NCI-H2081 treated with DMSO at 0.1 percent for 48 hours (cell line): ENCODE measurements at places on chromosomes 5 and 9.

DNA sequence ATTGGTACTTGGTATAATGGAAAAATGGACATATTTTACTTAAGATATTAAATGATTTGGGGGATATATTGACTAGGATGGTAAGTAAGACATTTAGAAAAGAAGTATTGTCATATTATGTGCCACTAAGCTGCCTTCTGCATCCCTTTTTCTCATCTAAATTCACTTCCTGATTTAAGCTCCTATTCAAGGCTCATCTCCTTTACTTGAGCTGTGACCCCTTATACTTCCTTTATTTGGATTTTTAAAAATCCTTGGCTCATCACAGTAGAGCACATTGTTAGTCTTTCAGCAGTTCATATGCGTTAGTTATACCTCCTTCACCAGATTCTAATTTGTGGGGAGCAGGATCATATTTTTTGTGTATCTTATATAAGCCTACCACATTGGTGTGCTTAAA is 6.6 kb downstream of the COMMD10 start:
- no peak for DNase-seq

DNA sequence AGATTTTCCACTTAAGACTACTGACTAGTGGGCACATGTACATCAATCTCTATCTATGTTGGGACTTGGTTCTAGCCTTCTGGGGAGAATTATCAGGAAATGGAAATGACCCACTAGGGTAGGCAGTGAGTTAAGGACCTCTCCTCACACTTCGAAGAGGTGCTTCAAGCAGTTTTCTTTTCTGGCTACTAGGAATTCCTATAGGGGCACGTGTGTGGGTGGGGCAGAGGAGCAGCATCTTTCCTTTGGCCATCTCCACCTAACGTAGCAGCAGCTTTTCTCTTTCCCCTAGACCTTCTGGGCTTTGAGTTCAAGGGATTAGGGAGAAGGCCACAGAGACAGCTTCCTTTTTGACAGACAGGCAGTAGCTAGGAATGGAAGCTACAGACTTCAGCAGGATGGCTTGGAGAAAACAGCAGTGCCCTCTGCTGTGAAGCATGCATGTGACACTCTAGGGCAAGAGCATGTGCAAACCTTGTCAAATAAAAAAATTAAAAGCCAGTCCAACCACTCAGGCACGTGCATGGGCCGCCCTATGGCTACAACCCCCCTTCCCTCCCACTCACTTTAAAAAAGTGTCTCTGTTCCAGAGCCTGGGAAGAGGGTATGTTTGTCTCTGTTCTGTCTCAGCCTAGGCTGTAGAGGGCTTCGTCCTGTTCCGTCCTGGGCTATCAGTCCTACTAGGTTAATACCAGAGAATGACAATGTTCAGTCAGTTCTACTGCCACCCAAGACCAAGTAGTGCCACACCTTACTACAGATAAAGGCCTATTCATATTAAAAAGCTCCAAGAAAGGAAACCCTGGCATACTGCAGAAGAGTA is 8.7 kb upstream of the GFRA3 start:
- no peak for DNase-seq

DNA sequence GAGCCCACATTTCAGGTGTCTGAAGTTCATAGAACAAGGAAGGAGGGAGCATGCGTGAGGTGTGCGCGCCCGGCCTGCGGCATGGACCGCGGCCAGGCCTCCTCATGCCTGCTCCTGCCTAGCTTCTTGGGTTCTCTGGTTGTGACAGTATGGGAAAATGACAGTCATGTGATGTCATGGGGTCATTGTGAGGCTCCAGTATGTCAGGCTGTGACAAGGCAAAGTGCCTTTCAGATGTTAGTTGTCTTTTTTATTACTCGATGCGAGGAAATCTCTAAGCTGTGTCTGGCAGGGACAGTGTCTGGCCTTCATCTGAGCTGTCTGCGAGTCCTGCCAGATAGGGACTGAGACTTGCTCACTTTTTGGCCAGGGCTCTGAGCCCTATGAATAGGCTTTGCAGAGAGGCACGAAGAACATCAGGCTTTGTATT is 13.3 kb downstream of the UCK1 start:
- no peak for DNase-seq

GRCh38 chr5:150615141-150615699 is 25.2 kb upstream of the SYNPO start:
- no peak for DNase-seq

DNA sequence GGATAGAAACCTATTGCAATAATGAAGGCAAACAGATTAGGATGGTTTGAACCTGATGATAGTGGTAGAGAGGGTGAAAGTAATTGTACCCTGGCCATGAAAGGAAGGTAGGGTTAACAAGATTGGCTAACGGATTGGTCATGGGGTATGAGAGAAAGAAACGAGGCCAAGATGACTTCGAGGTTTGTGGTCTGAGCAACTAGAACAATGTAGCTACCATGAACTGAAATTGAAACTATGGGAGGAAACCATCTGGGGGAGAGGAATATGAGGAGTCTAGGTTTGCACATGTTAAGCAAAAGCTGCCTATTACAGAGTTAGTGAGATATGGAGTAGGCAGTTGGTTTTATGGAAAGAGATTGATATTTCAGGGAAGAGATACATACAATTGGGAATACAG is 406.0 kb downstream of the PRELID2 start:
- DNase-seq = no peak

GRCh38 chr5:88770276-88771257 is 112.4 kb downstream of the MEF2C start:
- DNase-seq = no peak

DNA sequence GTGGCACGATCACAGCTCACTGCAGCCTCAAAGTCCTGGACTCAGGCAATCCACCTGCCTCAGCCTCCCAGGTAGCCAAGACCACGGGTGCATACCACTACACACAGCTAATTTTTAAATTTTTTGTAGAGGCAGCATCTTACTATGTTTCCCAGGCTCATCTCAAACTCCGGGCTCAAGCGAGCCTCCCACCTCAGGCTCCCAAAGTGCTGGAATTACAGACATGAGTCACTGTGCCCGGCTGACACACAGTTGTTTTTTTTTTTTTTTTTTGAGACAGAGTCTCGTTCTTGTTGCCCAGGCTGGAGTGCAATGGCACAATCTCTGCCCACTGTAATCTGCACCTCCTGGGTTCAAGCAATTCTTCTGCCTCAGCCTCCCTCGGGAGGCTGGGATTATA is 70.1 kb upstream of the CNOT6 start:
- no peak for DNase-seq

DNA sequence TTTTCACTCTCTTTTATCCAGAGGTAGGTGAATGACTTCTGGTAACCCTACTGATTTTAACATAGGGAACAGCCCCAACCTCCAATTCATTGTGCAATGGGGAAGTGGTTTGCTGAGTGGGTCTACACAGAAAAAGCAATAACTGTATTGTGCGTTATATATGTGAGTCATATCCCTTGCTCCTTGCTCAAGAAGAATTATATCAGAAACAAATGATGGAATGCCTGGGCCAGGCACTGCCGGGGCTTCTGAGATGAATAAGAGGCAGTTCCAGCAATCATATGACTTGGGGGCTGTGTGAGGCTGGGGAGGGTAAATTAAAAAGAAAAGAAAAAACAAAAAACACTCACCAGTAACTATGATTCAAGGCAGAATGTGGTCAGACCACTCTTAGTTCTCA is 79.2 kb upstream of the ABCA1 start:
- DNase-seq = no peak

DNA sequence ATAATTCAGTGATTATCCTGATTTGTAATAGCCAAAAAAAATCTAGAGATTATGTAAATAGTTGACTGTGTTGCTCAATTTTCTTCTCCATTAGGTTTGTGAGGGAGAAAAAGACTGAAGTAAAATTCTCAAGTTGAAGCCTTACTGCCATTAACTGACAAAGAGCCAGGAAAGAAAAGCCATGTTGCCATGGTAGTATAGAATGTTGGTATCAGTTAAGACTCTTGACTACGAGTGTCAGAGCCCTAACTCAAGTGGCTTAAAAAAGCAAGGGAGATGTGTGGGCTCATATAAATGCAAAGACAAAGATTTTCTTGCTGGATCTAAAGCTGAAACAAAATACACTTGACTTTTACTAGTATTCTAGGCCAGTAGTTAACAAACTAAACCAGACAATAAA is 571.7 kb downstream of the KCTD16 start:
- DNase-seq = no peak

DNA sequence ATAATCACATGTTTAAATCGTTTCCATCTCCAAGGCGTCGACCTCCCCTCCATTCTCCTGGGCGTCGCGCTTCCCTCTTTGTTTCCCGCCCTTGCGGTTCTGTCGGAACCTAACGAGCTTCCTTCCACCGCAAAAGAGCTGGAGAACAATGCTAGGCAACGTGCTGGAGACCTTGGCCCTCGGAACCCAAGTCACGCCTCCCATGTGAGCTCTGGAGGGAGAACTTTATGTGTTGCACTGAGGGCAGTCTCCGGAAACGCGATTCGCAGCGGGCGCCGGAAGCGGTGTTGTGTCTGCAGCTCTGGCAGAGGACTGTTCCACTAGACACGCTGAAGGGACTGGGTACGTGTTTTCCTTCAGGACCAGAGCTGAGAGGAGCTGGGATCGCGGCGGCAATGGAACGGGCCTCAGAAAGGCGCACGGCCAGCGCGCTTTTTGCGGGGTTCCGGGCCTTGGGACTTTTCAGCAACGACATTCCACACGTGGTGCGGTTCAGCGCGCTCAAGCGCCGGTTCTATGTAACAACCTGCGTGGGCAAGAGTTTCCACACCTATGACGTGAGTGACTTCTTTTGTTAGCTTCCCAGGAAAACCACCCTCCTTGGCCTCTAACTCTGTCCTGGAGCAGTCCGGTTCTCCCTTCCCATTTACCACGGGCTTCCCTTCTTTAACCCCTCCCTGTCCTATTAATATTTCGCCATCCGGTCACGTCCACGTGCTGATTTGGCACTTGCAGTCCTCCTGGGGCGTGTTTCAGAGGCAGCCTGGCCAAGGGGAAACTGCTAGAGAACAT is at the start of gene WDR36:
Gene WDR36, plus strand, starts transcription at position 287 of the 792 bp plus-strand sequence. Its CDS starts 109 bp downstream, at position 396.
- peak; percentile 55 for DNase-seq

GRCh38 chr9:107833295-107833694 is 343.7 kb upstream of the KLF4 start:
- DNase-seq = no peak

DNA sequence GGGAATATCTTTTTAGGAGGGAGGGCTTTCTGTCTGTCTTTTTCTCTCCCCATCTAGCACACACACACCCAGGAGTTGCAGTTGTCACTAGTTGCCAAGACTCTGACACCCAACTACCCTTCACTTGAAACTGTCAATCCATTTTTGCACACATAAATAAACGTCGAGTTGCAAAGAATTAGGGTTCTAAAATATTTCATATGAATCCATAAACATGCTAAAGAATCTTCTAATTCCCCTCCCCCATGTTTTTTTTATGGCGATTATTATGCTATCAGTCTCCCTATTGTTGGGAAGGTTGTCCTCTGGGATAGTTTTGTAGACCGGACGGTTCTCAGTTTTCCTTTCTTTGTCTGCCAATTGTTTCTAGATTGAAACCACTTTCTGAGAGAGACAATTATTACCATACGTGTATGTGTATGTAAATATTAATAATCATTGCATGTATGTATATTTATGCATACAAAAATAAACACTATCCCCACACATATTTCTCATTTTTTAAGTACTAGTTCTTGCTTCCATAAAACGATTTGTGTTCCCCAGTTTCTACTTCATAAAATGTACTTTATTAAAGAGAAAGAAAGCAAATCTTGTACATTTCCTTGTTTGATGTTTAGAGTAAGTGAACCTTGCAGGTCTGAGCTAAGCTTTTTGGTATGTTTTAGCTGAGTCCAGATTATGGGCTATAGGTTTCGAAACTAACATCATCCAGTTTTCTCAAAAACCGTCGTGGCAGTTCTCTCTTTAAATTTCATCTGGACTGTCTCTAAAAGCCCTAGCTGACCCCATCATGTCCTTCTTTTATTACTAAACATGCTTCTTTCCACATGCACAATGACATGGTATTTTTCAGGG is 165.0 kb upstream of the MPDZ start:
- no peak for DNase-seq

DNA sequence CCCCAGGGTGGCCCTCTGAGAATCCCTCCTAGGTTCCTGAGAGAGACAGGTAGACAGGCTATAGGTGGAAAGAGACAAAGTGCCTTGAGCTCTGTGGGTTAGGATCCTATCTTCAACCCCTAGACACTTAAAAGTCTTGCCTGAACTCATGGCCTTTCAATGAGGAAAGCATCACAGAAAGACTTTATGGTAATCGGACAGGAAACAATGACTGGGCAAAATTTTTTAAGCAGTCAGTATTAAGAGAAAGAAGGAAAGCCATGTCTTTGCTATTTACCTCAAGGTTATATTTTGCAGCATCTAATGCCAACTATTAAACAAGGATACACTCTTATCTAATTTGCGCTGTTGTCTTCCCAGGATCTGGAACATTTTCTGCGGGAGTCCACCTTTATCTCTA is 93.2 kb downstream of the PCSK1 start:
- DNase-seq = no peak
